Pericardium fibroblast (primary cell): ENCODE measurements at places on chromosomes 3 and 15. TPM values are rescaled to one million over a fixed set of nuclear protein-coding genes. Genes with fewer than 3 reads are reported as not detected.

CDV3 gene
- total RNA-seq: 134 and 265 TPM in 2 replicates

STRA6 gene
- 2.0 and 3.5 TPM in 2 replicates for total RNA-seq

SLC24A5 gene
- not detected in 2 replicates for total RNA-seq

LRRC49 gene
- total RNA-seq: 3.2 and 26.6 TPM in 2 replicates

RHOV gene
- not detected in 2 replicates for total RNA-seq

SERINC4 gene
- total RNA-seq: not detected in 2 replicates

UCN2 gene
- total RNA-seq: 0.09 TPM in 1 of 2 replicates, not detected in the other

SUCNR1 gene
- not detected in 2 replicates for total RNA-seq

TMC3 gene
- total RNA-seq: under 0.01 TPM in 1 of 2 replicates, not detected in the other

ADCY5 gene
- 0.70 TPM in 1 of 2 replicates, not detected in the other for total RNA-seq

NCBP2 gene
- 42.4 and 43.2 TPM in 2 replicates for total RNA-seq

GOLGA8F gene
- total RNA-seq: not detected in 2 replicates
